ENCODE measurements at places on chromosomes 16 and 17. TPM values are rescaled to one million over a fixed set of nuclear protein-coding genes. Genes with fewer than 3 reads are reported as not detected.
A peak's percentile ranks its signal among the peaks of the same experiment; 100 is the strongest.

SDR42E2 gene
- total RNA-seq: not detected

DNA sequence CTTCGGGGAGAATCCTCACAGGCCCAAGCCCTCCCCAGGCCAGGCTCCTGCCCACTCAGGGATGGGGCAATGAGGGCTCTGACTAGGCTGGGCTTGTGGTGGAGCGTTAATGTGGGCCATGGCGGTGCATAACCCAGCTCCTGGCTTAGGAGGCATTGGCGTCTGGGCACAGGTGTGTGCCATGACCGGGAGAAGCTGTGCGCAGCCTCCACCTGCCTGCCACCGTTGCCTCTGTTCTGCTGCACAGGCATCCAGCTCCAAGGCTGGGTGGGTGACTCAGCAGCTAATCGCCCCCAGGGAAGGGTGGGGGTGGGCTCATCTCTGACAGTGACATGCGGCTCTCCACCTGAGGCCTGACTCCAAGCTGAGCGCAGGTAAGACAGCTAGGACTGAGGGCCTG lies 3.5 kb upstream of the ARHGAP27 start:
- no peak for DNase-seq

HLF gene
- total RNA-seq: 0.60 TPM

CDH13 gene
- 2.6 TPM for total RNA-seq

GRCh38 chr17:80252871-80253270 lies 7.8 kb upstream of the RNF213 start:
- DNase-seq: peak; percentile 84

DNA sequence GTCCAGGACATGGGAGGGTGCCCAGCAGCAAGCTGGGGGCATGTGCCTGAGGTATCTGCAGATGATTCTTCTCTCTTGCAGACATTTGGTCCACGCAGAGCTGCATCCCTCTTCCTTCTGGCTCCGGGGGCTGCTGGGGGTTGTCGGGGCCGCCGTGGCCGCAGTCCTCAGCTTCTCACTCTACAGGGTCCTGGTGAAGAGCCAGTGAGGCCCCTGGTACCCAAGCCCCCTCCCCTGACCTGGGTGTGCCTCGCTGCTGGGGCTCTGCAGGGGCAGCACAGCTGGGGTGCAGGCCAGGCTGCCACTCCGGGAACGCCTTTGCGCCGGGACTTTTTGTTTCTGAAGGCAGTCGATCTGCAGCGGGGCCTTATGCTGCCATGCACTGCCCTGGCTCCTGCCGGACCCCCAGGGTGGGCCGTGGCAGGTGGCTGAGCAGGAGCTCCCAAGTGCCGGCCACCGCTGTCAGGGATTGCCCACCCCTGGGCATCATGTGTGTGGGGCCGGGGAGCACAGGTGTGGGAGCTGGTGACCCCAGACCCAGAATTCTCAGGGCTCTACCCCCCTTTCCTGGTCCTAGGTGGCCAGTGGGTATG lies 2.0 kb upstream of the RHBDL1 start:
- no peak for DNase-seq

- DNase-seq: no peak
Measured at GRCh38 chr16:81491541-81492188, 47.1 kb downstream of the CMIP start.

- no peak for DNase-seq
Measured at GRCh38 chr16:46961373-46962353, 11.8 kb downstream of the DNAJA2 start.

DNA sequence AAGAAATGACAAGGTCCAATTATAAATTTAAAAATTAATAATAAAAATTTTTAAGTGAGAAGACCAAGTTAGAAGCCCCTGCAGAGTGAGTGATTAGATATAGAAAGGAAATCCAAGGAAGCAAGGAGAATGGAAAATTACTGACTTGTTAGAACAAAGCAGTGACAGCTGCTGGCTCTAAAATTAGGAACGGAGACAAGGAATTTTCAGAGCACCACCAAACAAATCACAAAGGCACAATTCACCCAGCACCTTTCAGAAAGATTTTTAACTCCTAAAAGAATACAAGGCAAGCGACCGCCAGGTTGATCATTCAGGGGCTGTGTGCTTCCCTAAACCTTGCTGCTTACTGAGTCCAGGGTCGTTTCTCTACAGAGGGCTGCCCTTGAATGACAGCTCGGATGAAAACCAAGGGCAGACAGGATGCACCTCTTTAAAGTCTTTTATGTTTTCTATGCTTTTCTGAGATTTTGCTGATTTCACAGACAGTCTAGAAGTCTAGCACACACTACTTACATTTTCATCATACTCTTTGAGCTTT lies 45.4 kb upstream of the GINS3 start:
- no peak for DNase-seq

DNA sequence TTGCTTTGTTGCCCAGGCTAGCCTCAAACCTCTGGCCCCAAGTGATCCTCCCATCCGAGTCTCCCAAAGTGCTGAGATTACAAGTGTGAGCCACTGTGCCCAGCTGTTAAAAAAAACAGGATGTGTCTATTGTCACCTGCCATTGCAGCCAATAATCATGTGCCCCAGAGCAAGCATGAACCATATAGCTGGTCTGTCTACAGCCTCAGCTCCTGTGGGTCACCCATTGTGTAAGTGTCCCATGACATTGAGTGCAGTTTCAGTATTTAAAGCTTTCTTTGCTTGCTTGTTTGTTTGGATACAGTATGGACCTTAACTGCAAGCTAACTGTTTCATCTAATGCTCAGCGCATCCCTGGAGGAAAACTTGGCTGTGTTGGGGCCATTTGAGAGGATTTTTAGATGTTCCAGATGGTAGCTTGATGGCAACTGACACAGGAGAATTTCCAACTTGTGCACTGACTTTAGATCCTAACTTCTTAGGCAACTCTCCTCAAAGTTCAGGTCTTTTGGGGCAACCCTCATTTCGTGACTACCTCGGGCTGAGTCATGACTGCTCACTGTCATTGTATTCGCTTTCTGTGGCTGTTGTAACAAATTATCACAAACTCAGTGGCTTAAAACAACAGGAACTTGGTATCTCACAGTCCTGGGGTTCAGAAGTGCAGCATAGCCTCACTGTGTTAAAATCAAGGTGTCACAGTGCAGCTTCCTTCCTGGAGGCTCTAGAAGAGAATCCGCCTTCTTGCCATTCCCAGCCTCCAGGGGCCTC lies 30.3 kb upstream of the ADORA2B start:
- DNase-seq: no peak

DNA sequence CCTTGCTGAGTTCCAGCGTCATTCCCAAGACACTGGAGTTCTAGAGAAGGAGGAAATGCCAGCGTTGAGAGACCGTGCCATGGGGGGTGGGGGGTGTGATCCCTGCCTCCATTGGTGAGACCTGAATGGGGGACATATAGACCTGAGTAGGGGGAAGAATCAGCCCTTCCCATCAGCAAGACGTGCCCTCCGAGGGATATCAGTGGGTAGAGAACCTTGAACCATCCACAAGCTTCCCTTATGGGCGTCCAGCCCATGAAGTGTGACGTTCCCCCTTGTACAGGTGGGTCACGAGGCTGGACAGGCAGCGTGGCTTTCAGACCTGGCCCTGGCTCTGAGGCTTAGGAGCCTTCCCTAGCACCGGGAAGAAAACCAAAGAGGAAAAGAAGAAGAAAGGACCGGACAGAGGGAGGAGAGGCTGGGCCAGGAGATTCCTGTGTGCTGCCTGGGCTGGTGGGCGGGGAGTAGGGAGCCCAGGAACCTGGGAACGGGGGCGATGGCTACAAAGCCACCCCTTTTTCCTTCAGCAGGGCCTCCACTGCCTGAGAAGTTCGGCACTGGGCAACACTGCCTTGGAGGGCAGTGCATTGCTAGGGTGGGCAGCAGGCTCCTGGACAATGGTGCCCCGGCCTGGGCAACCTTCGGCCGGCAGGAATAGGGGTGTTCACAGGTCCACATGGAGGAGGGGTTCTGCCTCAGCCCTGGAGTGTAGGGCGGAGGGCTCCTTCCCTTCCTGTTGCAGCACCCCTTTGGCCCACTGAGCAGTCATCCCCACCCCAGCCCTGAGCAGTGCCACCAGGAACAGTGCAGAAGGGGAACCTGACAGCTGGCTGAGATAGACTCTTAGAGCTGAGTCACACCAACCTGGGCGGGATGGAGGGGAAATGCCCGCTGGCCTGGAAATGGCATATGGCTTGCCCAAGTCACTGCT lies 7.2 kb downstream of the RAB11FIP4 start:
- peak; percentile 38 for DNase-seq

- DNase-seq: no peak
Measured at GRCh38 chr17:81396722-81397313, 1.6 kb downstream of the BAHCC1 start.

CYGB gene
- total RNA-seq: 3.7 TPM

GRCh38 chr17:79117905-79118487 lies 43.4 kb downstream of the ENGASE start:
- no peak for DNase-seq

SOST gene
- not detected for total RNA-seq

ZMYND15 gene
- total RNA-seq: 0.48 TPM

KCNH6 gene
- total RNA-seq: 1.8 TPM

GRCh38 chr17:40171750-40172149 lies 5.5 kb upstream of the RAPGEFL1 start:
- DNase-seq: no peak

DNA sequence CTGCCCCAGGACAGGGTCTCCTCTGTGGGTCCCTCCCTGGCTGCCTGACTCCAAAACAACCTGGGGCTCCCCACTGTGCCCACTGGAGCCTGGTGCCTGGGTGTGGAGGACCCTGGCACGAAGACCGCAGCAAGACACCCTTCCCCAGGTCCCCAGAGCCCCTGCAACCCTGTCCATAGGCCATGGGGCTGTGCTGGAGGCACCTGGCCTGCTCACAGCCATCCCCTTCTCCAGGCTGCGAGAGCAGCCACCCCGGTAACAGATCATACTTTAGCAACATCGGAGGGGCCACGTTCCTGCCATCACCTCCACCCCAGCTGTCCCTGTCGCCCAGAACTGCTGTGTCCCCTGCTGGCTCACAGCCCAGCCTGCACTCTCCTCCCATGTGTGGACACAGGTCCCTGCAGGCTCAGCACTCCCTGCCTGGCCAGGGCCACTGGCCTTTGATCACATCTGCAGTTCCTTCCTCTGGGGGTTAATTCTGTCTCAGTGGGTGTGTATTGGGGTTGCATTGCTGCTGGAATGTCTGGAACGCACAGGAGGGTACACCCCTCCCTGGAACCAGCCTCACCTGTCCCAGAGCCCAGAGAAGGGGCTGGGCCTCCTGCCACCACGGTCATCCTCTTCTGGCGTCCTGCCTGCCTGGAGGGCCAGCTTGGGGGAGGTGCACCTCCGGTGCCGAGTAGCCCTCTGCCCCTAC lies 12.2 kb downstream of the PPL start:
- DNase-seq: no peak

MRM1 gene
- total RNA-seq: 11.2 TPM

DNA sequence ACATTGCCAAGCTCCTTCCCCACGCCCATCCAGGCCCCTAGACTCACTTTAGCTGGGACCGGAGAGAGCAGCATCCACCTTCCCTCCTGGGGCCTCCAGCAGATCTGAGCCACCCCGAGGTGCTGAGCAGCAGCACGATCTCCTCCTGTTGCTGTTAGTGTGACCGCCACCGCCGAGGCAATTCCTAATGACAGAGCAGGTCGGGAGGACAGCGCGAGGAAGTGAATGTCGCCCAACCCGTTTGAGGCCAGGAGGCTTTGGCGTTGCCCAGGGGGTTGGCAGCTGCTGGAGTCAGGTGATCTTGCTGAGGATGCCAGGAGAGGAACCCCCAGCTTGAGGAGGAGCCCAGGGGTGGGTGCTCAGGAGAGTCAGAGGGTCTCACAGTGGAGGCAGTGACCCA lies at the start of gene RNF222:
Gene RNF222, minus strand, starts transcription at position 192 of the 400 bp plus-strand sequence. CDS start 4,366 bp downstream, outside the sequence.
- no peak for DNase-seq

GRCh38 chr16:72985148-72985941 lies 62.6 kb downstream of the ZFHX3 start:
- DNase-seq: no peak

ACLY gene
- 393 TPM for total RNA-seq

- DNase-seq: no peak
Measured at GRCh38 chr17:42456223-42457106, 2.2 kb upstream of the ATP6V0A1 start.

GRCh38 chr16:77782694-77783093 lies 5.7 kb upstream of the VAT1L start:
- DNase-seq: no peak

DNA sequence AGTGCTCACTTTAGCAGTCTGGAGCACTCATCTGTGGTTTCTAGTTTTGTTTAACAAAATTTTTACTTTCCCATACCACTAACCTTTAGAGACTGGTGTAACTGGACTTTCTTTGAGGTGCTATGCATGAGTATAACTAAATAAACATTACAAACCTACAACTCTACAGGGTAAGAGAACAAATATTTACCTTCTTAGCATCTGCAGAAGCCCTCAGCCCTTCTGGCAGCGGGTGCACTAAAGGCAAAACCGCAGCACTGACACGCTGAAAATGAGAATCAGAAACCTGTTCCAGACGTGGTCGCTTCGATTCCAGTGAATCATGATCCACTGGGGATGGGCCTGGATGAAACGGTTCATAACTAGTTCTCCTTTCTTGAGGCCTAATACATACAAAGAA lies 43.7 kb downstream of the NCOR1 start:
- DNase-seq: no peak

DNA sequence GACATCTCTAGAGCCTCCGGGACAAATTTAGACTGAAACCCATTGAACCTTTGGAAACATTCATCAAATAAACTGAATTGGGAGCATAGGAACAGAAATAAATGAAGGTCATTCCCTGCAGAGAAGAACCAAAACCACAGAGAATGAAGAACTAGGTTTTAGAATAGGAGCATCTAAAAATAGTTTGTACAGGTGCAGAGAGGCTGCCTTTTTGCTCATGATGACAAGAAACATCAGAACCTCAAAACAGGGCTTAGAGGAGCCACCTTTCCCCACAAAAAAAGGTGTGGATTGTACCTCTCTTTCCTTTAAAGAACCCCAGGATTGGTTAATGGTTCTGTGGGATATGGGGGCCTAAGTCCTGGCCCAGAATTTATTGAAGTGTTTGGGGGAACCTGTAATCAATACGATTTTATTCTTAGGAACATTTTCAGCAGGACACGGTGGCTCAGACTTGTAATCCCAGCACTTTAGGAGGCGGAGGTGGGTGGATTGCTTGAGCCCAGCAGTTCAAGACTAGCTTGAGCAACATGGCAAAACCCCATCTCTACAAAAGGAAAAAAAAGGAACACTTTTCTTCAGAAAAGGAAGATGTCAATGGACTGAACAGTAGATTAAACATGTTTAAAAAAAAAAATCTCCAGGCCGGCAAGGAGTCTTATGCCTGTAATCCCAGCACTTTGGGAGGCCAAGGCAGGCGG lies 37.7 kb upstream of the SLC47A1 start:
- no peak for DNase-seq

GRCh38 chr16:86563469-86564345 lies 2.9 kb upstream of the FOXC2 start:
- peak; percentile 95 for DNase-seq

All from H1 (cell line).